Kidney capillary endothelial cell (primary cell): ENCODE measurements at places on chromosomes 1 and 21.

DNA sequence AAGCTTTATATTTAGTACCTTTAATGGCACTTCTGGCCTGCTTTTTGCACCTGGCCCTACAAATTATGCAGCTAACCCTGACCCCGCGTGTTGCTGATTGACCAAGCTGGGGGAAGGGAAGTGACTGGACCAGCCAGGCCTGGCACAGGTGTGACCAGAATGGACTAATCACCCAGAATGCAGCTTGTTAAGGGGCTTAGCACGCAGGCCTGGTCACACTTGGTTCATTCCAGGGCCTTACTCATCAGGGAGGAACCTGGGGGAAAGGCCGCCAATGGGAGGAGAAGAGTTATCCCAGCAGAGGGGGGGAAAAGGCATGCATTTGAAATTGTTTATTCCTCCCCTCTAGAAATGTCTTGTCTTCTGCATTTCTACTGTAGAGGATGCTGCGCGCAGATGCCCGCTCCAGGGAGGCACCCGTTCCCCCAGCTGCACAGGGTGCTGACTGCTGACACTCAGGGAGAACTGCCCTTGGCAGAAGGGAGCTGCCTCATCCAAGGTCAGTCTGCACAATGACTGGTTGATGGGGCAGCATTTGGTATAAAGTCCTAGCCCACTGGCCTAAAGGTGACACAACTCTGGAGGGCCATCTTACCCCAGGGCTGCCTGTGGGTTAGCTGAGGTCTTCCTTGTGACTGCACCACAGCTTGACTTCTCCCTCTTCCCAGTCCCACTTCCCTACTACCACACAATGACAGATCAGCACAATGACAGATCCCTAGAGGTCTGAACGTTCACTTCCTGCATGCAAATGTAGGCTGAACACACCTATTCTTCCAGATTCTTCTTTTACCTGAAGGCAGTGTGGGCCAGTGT, 29.0 kb downstream of the DHCR24 start:
- no peak for DNase-seq

GRCh38 chr1:37667023-37667671, 25.2 kb upstream of the CDCA8 start:
- DNase-seq, result no peak

DNA sequence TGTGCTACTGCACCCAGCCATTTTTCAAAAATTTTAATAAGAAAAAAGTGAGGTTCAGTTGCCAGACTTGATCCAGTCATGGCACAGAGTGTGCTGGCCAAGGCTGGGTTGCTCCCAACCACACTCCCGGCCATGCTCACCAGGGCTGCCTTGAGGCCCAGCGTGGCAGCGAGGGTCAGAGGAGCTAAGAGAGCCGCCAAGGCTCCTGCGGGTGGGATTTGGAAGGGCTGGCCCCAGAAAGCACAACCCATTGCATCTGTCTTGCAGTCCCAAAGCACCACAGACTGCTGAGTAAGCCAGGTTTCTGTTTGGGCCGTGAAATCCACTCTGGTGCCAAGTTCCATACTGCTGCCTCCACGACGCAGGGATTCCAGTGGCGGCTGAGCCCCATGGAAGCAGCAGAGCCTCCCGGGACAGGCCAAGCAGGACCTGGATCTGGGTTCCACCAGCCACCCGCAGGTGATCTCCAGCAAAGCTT, 22.6 kb downstream of the ZBTB17 start:
- no peak for DNase-seq

DNA sequence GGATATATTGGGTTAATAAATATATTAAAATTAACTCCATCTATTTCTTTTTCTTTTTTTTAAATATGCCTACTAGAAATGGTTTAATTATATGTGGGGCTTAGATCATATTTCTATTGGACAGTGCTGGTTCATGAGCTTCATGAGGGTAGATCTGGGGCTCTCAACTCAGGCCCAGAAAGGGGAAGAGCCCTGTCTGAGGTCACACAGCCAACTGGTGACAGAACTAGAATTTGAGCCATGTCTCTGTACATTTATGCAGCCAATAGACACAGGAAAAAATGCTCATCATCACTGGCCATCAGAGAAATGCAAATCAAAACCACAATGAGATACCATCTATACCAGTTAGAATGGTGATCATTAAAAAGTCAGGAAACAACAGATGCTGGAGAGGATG, 5.1 kb upstream of the EPHB2 start:
- no peak for DNase-seq

DNA sequence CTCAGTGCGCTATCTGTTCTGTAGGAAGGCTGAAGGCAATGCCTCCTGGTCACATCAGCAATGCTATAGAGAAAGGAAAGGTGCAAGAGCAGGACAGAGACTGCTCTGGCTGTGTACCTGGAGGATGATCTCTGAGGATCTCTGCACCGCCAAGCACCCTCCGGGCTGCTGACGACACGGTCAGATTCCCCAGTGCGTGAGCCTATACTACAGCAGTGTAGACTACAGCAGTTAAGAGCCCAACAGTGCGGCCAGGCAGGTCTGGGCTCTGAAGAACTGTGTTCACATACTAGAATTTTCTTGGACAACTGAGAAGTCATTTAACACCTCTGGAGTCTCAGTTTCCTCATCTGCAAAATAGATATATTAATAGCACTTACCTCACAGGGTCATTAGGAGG, 39.9 kb downstream of the ITPKB start:
- no peak for DNase-seq

- no peak for DNase-seq
Observed at GRCh38 chr1:84833194-84833593, 59.8 kb downstream of the LPAR3 start.

DNA sequence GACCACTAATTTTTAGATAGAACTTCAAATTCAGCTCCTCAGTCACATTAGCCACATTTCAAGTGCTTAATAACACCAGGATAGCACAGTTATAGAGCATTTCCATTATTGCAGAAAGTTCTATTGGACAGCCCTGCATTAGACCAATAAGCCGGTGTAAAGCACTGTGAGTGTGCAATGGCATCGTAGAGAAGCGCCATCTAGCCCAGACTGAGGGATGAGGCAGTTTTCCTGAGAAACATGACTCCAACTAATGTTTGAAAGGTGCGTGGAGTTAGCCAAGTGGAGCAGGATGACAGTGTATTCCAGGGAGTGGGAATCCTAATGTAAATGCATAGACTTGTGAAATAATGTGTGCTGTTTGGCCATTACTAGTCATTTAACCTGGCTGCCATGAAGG, 7.7 kb downstream of the RPE65 start:
- no peak for DNase-seq

DNA sequence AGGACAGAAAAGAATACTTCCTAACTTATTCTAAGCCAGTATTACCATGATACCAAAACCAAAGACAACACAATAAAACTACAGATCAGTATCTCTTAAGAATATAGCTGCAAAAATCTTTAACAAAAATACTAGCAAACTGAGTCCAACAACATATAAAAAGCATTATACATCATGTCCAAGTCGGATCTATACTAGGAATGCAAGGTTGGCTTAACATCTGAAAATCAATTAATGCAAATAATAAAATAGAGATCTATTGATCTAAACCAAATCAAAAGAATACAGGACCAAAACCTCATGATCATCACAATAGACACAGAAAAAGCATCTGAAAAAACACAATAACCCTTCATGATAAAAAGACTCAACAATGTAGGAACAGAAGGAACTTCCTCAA, 18.9 kb downstream of the TAF1A start:
- DNase-seq, result no peak

GRCh38 chr1:31621847-31622730, 4.6 kb downstream of the HCRTR1 start:
- no peak for DNase-seq
